Psoas muscle (tissue), 8 donors: ENCODE measurements at places on chromosomes 6 and 20. TPM values are rescaled to one million over a fixed set of nuclear protein-coding genes. Genes with fewer than 3 reads are reported as not detected.

The THBS2 gene
- total RNA-seq, result 1.6 TPM

The PROKR2 gene
- not detected for total RNA-seq

The ANGPT4 gene
- not detected for total RNA-seq

The ATP6V1G2 gene
- total RNA-seq, result 0.66 TPM

The RSPH4A gene
- total RNA-seq, result 0.21 TPM

The PTPRT gene
- total RNA-seq, result 0.04 TPM

The PPP1R3G gene
- 0.10 TPM for total RNA-seq

The TULP1 gene
- not detected for total RNA-seq

The MLIP gene
- total RNA-seq, result 170 TPM

The FAM135A gene
- total RNA-seq, result 4.3 TPM
